ENCODE measurements at places on chromosomes 4 and X.

DNA sequence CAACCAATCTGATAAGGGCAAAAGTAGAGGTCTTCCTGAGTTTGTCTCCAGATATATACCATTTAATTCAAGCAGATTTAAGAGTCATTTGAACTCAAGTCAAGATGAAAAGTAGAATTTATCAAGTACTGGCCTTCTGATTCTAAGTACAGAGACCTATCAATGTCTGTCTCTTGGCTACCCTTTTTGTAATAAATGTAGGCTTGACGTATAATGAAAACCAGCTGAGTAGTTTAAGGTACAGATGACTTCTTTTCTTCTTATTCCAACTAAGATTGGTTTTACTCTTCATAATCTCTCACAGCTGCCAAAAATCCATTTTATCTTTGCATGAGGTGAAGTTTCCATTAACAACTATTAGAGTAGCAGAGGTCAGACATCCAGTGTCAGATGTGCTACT is 867.6 kb downstream of the FAT4 start:
- DNase-seq: no peak

DNA sequence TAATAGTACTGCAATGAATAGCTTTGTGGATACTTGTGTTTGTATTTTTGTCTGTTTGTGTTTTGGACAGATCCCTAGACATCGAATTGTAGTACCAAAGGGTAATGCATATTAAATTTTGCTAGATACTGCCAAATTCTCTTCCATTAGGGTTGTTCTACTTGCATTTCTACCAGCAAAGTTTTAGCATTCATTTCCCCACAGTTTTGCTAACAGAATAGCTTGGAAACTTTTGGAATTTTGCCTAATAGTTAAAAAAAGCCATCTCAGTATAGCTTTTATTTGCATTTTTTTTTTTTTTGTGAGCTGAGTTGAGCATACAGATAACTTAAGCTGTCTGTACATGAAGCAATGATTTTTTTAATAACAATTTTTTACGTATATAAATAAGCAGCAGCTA is 1084.9 kb downstream of the ADGRL3 start:
- no peak for DNase-seq

DNA sequence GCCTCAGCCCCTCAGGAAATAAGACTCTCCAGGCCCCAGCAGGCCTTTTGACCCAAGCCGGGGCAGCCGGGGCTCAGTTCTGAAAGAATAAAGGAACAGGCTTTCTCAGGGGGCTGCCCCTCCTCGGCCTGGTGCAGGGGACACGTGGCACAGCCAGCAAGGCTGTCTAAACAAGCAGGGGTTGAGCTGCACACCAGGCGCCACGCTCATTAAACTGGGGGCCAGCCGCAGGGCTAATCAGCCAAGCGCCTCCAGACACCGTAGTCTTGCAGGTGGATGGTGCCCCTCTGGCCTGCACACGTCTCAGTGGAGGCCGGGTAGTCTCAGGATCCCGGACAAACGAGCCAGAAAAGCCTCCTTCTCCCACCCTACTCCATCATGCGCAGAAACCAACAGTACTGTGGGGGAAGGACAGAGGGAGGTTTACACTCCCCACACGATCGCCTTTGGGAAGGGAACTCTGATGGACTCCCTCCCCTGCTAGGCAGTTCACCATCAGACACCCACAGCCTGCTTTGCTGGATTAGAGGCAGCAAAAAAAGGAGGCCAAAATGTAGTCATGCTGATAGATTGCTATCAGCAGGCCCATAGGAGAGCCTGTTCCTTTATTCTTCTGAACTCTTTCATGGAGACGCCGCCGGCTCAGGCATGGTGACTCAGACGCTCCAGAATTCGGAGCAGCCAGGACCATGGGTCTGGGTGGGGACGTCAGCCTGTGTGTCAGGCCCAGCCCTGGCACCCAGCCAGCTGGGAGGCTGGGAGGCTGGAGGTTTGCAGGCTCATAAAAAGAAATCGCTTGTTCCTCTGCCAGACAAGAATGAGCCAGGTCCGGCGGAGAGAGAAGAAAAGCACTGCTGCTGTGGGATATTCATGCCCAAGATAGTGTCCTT is 342.4 kb downstream of the BCOR start:
- DNase-seq: no peak

- DNase-seq: no peak
These were observed 115.1 kb upstream of the GPM6A start for GRCh38 chr4:175927121-175927520.
